Right lung (tissue), 10 donors: ENCODE measurements at places on chromosomes 4 and X.

GRCh38 chrX:97682991-97683840 lies 799.5 kb downstream of the RPA4 start:
- peak; percentile 8 for DNase-seq

DNA sequence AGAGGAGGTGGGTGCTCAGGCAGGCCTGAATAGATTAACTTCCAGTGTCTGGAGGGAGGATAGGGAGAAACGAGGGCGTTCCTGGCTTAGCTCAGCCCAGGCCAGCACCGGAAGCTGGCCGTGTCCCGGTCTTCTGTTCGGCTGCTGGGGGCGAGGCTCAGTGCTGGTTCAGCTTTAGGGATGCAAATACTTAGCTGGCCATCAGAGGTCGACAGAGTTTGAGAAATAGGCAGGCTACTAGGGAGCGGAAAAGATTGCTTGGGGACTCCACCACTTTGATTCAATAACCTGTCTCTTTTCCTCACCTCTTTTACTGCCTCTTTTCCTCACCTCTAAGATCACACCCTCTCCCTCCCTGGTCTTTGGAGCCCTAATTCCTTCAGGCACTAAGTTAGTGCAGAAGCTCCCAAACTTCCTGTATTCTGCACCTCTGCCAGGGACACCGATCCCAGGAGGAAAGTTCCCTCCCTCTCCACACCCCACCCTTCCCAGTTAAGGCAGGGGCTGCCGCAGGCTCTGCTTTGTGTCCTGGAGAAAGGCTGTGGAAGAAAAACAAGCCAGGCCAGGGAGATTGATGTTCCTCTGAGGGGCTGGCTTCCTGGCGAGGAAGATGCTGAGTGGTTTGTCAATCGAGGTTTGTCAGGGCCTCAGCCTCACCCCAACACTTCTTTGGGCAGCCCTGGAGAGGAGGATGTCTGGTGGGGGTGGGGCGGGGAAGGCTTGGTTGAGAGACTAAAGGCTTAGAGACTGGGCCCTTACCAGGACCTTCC lies 6.0 kb upstream of the EFNB1 start:
- no peak for DNase-seq

- DNase-seq, result no peak
Observed at GRCh38 chrX:107716118-107716684, 59.4 kb downstream of the TSC22D3 start.

DNA sequence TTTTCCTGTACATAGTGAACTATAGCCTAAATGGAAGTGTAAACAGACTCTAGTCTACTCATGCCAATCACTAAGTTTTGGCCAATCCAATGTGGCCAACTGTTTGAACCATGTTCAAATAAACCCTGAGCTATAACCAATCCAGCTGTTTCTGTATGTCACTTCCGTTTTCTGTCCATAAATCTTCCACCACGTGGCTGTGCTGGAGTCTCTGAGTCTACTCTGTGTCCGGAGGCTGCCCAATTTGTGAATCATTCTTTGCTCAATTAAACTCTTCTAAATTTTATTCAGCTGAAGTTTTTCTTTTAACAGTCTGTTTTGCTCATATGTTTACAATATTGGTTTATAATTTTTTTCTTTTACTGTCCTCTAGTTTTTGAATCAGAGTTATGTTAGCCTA lies 112.3 kb upstream of the BANK1 start:
- DNase-seq, result no peak

- no peak for DNase-seq
Observed at GRCh38 chrX:3119376-3119775, 78.1 kb downstream of the ARSF start.

DNA sequence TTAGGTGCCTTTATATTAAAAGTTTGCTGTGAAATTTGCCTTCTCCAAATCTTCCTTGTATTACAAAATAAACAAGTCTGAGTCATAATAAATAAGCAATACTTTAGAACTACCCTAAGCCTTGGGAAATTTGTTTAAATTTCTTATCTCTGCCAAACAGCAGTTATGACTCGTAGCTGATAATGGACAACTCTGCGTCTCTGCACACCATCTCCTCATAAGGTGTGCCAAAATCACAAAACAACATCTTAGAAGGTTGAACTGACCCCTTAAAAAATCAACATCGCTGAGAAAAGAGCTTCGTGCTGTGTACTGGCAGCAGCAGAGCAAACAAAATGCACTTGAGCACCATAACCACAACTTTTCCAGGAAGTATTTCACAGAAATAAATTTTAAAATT lies 22.0 kb downstream of the OR13H1 start:
- DNase-seq, result no peak

- no peak for DNase-seq
Observed at GRCh38 chr4:131366714-131367113, 1782.4 kb upstream of the PCDH10 start.
